Left ventricle myocardium inferior (tissue), 1 donor: ENCODE measurements at places on chromosomes 4 and X. TPM values are rescaled to one million over a fixed set of nuclear protein-coding genes. Genes with fewer than 3 reads are reported as not detected.

DNA sequence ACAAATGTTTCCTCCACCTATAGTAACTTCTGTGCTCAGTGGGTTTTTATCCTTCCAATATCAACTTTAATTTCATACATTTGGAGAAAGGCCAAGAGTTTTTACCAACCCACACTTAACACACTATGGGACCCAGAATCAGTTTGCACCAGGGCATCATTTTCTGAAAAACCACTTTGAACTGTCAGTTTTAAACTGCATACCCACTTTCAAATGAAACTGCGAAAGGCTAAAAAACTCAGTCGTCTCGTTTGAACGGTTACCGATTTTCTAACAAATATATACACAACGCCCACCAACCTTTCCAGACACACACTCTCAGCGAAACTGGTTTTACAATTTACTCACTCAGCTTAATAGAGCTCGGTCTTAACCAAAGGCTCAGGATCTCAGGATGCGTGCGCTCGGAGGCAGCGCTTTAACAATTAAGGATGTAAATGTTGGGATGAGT, 376 bp downstream of the ABCG2 start:
- no peak overlapping the region for H3K27ac ChIP-seq
- H3K4me3 ChIP-seq = peak overlapping the region; percentile 79
- peaks cover 12% of the 10 kb centered on the region for H3K4me1 ChIP-seq

DNA sequence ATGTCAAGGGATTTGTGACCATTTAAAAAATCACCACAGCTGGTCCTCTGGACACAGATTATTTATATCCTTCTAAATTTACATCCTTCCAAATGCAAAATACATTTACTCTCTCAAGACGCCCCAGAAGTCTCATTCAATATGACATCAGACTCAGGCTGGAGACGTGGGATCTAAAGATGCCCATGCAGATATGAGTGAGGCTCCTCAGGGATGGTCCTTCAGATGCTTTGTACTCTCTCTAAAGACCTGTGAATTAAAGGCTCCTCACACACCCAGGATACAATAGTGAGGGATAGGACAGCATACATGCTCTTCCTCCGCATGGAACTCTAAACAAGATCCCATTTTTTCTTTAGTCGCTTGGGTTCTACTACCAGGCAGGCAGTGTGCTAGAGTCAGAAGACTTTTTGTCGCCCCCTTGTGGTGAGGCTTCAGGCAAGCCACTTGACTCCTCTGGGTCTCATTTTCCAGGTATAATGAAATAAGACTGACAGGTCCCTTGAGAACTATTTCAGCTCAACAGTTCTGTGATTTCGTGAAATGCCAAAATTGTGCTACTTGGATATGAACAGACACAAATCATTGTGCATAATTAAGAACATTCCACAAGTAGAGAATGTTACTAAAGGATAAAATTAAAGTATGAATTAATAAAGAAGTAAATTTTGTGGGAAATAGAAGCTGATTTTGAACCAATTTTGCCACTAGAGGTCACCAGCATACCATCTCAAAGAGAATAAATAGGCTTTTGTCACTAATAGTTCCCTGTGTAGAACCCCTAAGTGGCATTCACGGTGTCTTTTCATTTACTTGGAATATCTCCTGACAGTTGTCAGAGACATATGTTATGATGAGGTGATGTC, 13.7 kb upstream of the SCOC start:
- no peak overlapping the region for H3K27ac ChIP-seq
- no peaks in the 10 kb centered on the region for H3K36me3 ChIP-seq
- no peaks in the 10 kb centered on the region for H3K4me1 ChIP-seq
- no peaks in the 10 kb centered on the region for H3K27me3 ChIP-seq
- no peak overlapping the region for H3K4me3 ChIP-seq
- DNase-seq = peak; percentile 53

GRCh38 chrX:69022430-69022829, 142.8 kb downstream of the PJA1 start:
- H3K27ac ChIP-seq = no peak overlapping the region
- H3K36me3 ChIP-seq = no peaks in the 10 kb centered on the region
- H3K4me3 ChIP-seq = no peak overlapping the region
- peaks cover 52% of the 10 kb centered on the region for H3K4me1 ChIP-seq

DNA sequence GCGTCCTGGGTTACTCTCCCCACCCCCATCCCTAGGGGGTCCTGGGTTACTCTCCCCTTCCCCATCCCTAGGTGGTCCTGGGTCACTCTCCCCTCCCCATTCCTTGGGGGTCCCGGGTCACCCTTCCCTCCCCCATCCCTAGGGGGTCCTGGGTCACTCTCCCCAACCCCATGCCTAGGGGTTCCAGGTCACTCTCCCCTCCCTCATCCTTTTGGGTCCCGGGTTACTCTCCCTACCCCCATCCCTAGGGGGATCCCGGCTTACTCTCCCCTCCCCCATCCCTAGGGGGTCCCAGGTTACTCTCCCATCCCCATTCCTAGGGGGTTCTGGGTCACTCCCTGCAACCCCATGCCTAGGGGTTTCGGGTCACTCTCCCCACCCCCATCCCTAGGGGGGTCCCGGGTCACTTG, 1.5 kb downstream of the ASMTL start:
- peaks cover 22% of the 10 kb centered on the region for H3K4me1 ChIP-seq
- no peak for DNase-seq
- no peaks in the 10 kb centered on the region for H3K27me3 ChIP-seq

GRCh38 chrX:132413459-132413858, 75.4 kb downstream of the MBNL3 start:
- H3K4me1 ChIP-seq = no peaks in the 10 kb centered on the region
- no peak for DNase-seq
- no peaks in the 10 kb centered on the region for H3K36me3 ChIP-seq
- no peak overlapping the region for H3K27ac ChIP-seq

The PAGE4 gene
- total RNA-seq = not detected
